ENCODE measurements at places on chromosomes 6 and 20. TPM values are rescaled to one million over a fixed set of nuclear protein-coding genes. Genes with fewer than 3 reads are reported as not detected.

- no peaks in the 10 kb centered on the region for H3K4me1 ChIP-seq
- no peaks in the 10 kb centered on the region for H3K36me3 ChIP-seq
- no peak overlapping the region for H3K4me3 ChIP-seq
- peaks cover 7% of the 10 kb centered on the region for H3K27me3 ChIP-seq
These were observed 64.4 kb downstream of the TMEM170B start for GRCh38 chr6:11601776-11602605.

DNA sequence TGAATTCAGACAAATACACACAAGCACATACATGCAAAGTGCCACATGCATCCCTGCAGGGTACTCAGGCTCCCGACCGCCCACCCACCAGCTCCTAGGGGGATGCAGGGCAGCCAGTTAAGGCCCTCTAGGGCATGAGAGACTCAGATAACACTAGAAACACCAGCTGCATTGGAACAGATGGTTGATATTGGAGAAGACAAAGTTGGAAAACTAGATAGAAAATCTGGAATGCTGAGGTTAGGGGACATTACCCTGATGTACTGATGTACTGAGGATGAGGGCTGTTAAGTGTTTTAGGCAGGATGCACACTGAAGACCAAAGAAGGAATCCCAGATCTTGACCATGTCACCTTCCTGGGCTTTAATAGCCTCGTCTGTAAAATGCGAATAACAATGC, 134.6 kb upstream of the ECI2 start:
- no peak overlapping the region for H3K27ac ChIP-seq
- H3K36me3 ChIP-seq = no peaks in the 10 kb centered on the region
- DNase-seq = no peak
- no peaks in the 10 kb centered on the region for H3K4me1 ChIP-seq

GRCh38 chr6:84554706-84555105, 209.7 kb downstream of the TBX18 start:
- no peak for DNase-seq
- H3K4me3 ChIP-seq = no peak overlapping the region
- no peaks in the 10 kb centered on the region for H3K36me3 ChIP-seq
- no peak overlapping the region for H3K27ac ChIP-seq
- H3K4me1 ChIP-seq = no peaks in the 10 kb centered on the region

DNA sequence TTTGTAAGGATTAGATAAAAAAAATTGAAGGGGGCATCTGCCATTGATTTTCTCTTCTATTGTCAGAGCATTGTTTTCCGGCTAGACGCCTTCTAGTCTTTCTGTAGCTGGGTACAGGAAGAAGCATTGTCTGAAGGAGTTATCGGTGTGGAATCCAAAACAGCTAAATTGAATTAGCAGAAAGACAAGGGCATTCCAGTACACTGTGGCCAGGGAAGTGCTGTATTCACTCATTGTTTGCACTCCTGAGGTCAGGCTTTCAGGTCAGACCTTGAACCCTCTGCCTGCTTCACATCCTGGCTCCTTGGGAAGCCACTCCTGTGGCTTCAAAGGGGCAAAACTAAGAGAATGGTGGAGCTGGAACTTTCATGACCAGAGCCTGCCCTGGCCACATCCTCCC, 81.1 kb upstream of the SNAP25 start:
- H3K4me3 ChIP-seq = no peak overlapping the region
- no peaks in the 10 kb centered on the region for H3K27me3 ChIP-seq
- no peak for DNase-seq
- no peaks in the 10 kb centered on the region for H3K36me3 ChIP-seq
- H3K27ac ChIP-seq = no peak overlapping the region

- H3K4me3 ChIP-seq = no peak overlapping the region
- no peaks in the 10 kb centered on the region for H3K4me1 ChIP-seq
- no peaks in the 10 kb centered on the region for H3K36me3 ChIP-seq
- DNase-seq = no peak
- no peak overlapping the region for H3K27ac ChIP-seq
These were observed 281.7 kb downstream of the CDC5L start for GRCh38 chr6:44668976-44669934.

DNA sequence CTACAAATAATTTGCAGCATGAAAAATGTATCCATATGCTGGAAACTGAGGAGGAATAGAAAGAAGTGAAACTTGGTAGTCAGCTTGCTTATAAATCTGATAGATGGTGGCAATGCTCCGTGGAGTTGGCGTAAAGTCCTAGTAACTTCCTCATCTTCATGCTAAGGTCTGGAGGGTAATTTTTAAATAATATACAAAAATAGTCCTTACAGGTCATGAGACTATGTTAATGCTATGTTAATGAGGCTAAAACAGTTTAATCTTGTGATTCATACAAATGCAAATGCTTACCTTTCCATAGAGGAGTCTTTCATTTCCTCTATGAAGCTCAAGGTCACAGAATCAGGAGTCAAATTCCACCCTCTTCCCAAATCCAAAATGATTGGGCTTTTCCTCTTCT, 9.4 kb upstream of the CRIP3 start:
- H3K27ac ChIP-seq = no peak overlapping the region
- no peaks in the 10 kb centered on the region for H3K36me3 ChIP-seq
- peaks cover 9% of the 10 kb centered on the region for H3K27me3 ChIP-seq
- peaks cover 5% of the 10 kb centered on the region for H3K4me1 ChIP-seq

DNA sequence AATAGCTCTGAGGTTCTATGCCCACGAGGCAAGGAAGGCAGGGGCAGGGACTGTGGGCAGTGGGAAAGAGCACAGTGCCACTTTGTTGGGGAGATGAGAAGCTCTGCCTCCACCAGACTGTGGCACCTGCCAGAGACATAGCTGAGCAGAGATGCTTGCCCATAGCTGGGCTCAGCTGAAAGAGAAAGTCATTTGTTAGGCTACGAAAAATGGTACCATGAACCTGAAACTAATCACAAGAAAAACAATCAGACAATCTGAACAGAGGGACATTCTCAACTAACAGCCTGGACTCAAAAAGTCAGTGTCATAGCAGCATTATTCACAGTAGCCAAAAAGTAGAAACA, 32.9 kb upstream of the TCP11 start:
- peaks cover 5% of the 10 kb centered on the region for H3K4me1 ChIP-seq
- no peak overlapping the region for H3K27ac ChIP-seq
- peaks cover 20% of the 10 kb centered on the region for H3K27me3 ChIP-seq
- H3K36me3 ChIP-seq = peaks cover 6% of the 10 kb centered on the region
- no peak overlapping the region for H3K4me3 ChIP-seq

- H3K4me1 ChIP-seq = no peaks in the 10 kb centered on the region
- H3K4me3 ChIP-seq = no peak overlapping the region
- DNase-seq = no peak
- no peaks in the 10 kb centered on the region for H3K36me3 ChIP-seq
- no peaks in the 10 kb centered on the region for H3K27me3 ChIP-seq
These were observed 59.8 kb upstream of the HIVEP1 start for GRCh38 chr6:11952316-11952715.

GRCh38 chr6:151502499-151502898, 8.7 kb downstream of the CCDC170 start:
- H3K27me3 ChIP-seq = peaks cover 20% of the 10 kb centered on the region
- no peak for DNase-seq
- peaks cover 13% of the 10 kb centered on the region for H3K4me1 ChIP-seq
- H3K36me3 ChIP-seq = peaks cover 2% of the 10 kb centered on the region

Gene CASS4
- 14.2 TPM for total RNA-seq

GRCh38 chr20:2179949-2180348, 78.3 kb downstream of the STK35 start:
- no peaks in the 10 kb centered on the region for H3K4me1 ChIP-seq
- no peaks in the 10 kb centered on the region for H3K36me3 ChIP-seq
- DNase-seq = no peak

Gene SUMO4
- total RNA-seq = 9.5 TPM

Gene SLC2A10
- total RNA-seq = not detected

DNA sequence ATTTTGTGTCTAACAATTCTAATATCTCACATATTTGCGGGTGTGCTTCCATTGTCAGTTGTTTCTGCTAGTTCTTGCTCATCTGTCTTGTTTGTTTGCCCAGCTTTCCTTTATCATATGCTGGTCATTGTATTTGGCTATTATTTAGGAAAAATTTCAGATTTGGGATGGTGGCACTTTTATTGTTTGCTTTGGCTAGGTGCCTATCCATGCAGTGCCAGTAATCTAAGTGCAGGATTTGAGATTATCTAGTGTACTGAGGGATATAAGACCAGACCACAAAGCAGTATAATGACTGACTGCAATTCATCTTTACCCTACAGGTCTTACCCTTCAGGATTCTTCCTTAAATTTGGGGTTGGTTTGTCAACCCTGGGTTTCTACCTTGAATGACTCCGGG, 63.9 kb downstream of the NINL start:
- DNase-seq = no peak
- H3K4me1 ChIP-seq = no peaks in the 10 kb centered on the region
- no peak overlapping the region for H3K27ac ChIP-seq
- no peaks in the 10 kb centered on the region for H3K27me3 ChIP-seq
- peaks cover 3% of the 10 kb centered on the region for H3K36me3 ChIP-seq

Gene RAB44
- not detected for total RNA-seq

Gene OR2H1
- total RNA-seq = not detected

- no peaks in the 10 kb centered on the region for H3K36me3 ChIP-seq
- H3K27ac ChIP-seq = no peak overlapping the region
- peaks cover 5% of the 10 kb centered on the region for H3K27me3 ChIP-seq
- no peaks in the 10 kb centered on the region for H3K4me1 ChIP-seq
- no peak overlapping the region for H3K4me3 ChIP-seq
These were observed 540.7 kb downstream of the HAO1 start for GRCh38 chr20:7399575-7399974.

DNA sequence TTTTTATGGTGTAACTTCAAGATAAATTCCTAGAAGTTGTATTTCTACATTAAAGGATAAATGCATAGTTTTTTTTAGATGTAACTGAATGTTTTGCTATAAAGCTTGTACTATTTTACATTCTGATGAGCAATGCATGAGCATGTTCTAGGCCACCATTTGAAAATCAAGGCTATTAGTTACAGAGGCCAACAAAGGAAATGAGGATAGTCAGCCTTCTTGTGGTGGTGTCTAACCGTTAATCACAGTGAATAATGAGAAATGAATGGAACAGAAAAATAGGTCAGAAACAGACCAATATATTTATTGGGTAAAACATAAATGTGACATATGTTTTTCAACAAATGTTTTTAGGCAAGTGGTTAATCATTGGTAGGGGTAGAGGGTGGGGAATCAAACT, 37.6 kb upstream of the L3MBTL3 start:
- no peak overlapping the region for H3K27ac ChIP-seq
- no peaks in the 10 kb centered on the region for H3K4me1 ChIP-seq
- no peaks in the 10 kb centered on the region for H3K27me3 ChIP-seq
- H3K4me3 ChIP-seq = no peak overlapping the region
- no peaks in the 10 kb centered on the region for H3K36me3 ChIP-seq

Gene MUC22
- total RNA-seq = not detected

- peaks cover 67% of the 10 kb centered on the region for H3K27me3 ChIP-seq
- DNase-seq = peak; percentile 35
These were observed 1.0 kb downstream of the CCN2 start for GRCh38 chr6:131949909-131950766.

Gene OR2B6
- not detected for total RNA-seq

- H3K36me3 ChIP-seq = no peaks in the 10 kb centered on the region
- DNase-seq = no peak
- no peak overlapping the region for H3K27ac ChIP-seq
- H3K4me1 ChIP-seq = no peaks in the 10 kb centered on the region
- H3K4me3 ChIP-seq = no peak overlapping the region
These were observed 99.3 kb upstream of the ARMC2 start for GRCh38 chr6:108748959-108749358.

DNA sequence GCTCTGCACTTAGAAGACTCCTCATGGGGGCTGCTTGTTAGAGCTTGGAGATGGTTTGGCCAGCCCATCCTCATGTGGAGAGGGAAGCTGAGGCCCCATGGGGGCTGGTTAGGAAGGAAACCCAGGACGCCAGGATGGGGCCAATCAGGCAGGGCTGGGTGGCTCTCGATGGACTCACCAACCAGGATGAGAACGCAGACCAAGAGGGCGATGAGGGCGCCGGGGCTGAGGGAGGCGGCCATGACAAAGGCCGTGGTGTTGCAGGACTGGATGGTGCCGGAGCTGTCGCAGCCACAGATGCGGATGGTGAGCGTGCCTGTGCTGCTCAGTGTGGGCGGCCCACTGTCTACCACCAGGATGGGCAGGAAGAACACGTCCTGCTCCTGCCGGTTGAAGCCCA, 59.7 kb downstream of the CD40 start:
- H3K36me3 ChIP-seq = no peaks in the 10 kb centered on the region
- no peak overlapping the region for H3K4me3 ChIP-seq
- H3K27ac ChIP-seq = no peak overlapping the region
- no peaks in the 10 kb centered on the region for H3K4me1 ChIP-seq
- no peak for DNase-seq

Gene C2
- total RNA-seq = 2.2 TPM

Gene OVOL2
- total RNA-seq = not detected

GRCh38 chr6:47854971-47855370, 73.1 kb downstream of the OPN5 start:
- no peak for DNase-seq
- H3K27ac ChIP-seq = no peak overlapping the region
- no peaks in the 10 kb centered on the region for H3K36me3 ChIP-seq
- H3K27me3 ChIP-seq = no peaks in the 10 kb centered on the region
- no peaks in the 10 kb centered on the region for H3K4me1 ChIP-seq
- no peak overlapping the region for H3K4me3 ChIP-seq

Gene SIRPD
- 0.30 TPM for total RNA-seq

- H3K27me3 ChIP-seq = no peaks in the 10 kb centered on the region
- peaks cover 26% of the 10 kb centered on the region for H3K4me1 ChIP-seq
- peak overlapping the region; percentile 95 for H3K4me3 ChIP-seq
These were observed 141.3 kb upstream of the CARMIL1 start for GRCh38 chr6:25137916-25138232.

DNA sequence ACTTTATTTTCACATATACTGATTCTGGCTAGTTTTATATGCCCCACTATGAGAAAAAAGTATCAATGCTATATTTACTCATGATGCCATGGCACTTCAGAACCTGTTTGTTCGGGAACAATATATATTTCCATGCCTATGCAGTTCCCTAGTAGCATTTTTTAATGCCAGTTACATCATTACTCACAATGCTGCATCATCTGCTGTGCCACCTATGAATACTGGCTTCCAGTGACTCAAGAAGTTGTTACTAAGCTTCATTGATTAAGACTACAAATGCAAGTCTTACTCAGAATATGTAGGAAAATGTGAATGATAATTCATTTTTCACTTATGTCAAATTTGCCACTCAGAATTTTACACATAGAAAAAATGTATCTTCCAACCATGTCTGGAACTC, 97.9 kb downstream of the MAFB start:
- H3K4me1 ChIP-seq = no peaks in the 10 kb centered on the region
- peaks cover 4% of the 10 kb centered on the region for H3K27me3 ChIP-seq
- no peaks in the 10 kb centered on the region for H3K36me3 ChIP-seq
- DNase-seq = no peak

DNA sequence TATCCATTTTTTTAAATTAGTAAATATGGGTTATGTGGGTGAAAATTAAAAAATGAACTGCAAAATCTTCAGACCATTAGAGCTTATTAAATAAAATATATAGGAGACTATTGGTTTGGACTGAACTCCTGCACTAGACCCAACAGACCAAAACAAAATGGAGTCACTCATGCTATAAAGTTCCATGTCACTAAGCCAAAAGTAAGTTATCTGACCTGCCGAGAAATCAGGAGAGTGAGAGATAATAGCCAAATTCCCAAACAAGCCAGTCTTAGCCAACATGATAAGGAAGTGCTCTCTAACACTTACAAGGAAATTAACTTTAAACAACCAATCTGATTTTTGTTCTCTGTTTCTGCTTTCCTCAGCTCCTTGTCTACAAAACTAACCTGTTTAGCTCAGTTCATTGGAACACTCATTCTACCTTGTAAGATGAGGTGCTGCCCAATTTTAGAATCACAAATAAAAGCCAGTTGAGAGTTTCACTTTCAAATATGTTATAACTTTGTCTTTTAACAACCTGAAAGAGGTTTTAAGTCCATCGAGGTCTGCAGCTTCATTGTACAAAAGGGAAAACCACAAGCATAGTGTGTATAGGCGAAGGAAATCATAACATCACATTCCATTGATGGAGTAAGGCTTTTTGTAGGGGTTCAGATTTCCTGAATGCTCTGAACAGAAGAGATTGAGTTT, 220.5 kb downstream of the TENT5A start:
- no peak overlapping the region for H3K27ac ChIP-seq
- no peaks in the 10 kb centered on the region for H3K36me3 ChIP-seq
- H3K27me3 ChIP-seq = no peaks in the 10 kb centered on the region

Gene ARMC12
- 0.85 TPM for total RNA-seq
